Testis (tissue), 5 donors: ENCODE measurements at places on chromosomes 5 and 9. TPM values are rescaled to one million over a fixed set of nuclear protein-coding genes. Genes with fewer than 3 reads are reported as not detected.

SSNA1 gene
- 134 TPM for total RNA-seq

ZNF300 gene
- total RNA-seq = 15.8 TPM

CBY3 gene
- 12.8 TPM for total RNA-seq

OBP2B gene
- 34.0 TPM for total RNA-seq

BAAT gene
- 0.31 TPM for total RNA-seq

LTC4S gene
- 10.3 TPM for total RNA-seq

PCDHB14 gene
- total RNA-seq = 7.9 TPM

RHOBTB3 gene
- total RNA-seq = 190 TPM

SNX24 gene
- 13.1 TPM for total RNA-seq

GDNF gene
- 0.71 TPM for total RNA-seq

GLRA1 gene
- not detected for total RNA-seq

OTP gene
- 0.39 TPM for total RNA-seq

C5orf22 gene
- 14.4 TPM for total RNA-seq

NTRK2 gene
- total RNA-seq = 5.3 TPM

ROPN1L gene
- 199 TPM for total RNA-seq

PCDHB5 gene
- total RNA-seq = 10.5 TPM

CAMK2A gene
- total RNA-seq = 0.24 TPM

IQGAP2 gene
- total RNA-seq = 78.6 TPM

PCA3 gene
- total RNA-seq = 0.39 TPM

WDR31 gene
- total RNA-seq = 10.2 TPM

SHROOM1 gene
- 9.0 TPM for total RNA-seq

KCNT1 gene
- 7.3 TPM for total RNA-seq

EDIL3 gene
- 3.5 TPM for total RNA-seq

GPR150 gene
- 0.87 TPM for total RNA-seq

KIF20A gene
- total RNA-seq = 10.4 TPM

PCDHGA7 gene
- 11.1 TPM for total RNA-seq

KCNN2 gene
- 9.7 TPM for total RNA-seq

TAF11L5 gene
- total RNA-seq = not detected

KLHL3 gene
- 26.2 TPM for total RNA-seq

FOXD4L4 gene
- total RNA-seq = 0.62 TPM

GABRA1 gene
- 0.12 TPM for total RNA-seq

FRMPD1 gene
- 48.0 TPM for total RNA-seq

NMUR2 gene
- 10.7 TPM for total RNA-seq

PCDHGC5 gene
- 4.9 TPM for total RNA-seq

FAM13B gene
- 134 TPM for total RNA-seq

PITX1 gene
- total RNA-seq = 3.0 TPM

DNAH5 gene
- total RNA-seq = 5.9 TPM

UBLCP1 gene
- total RNA-seq = 39.1 TPM

RASGRF2 gene
- total RNA-seq = 11.3 TPM

CATSPER3 gene
- 21.7 TPM for total RNA-seq

ANKRD34B gene
- 0.12 TPM for total RNA-seq

HMGCS1 gene
- 27.2 TPM for total RNA-seq

ALDOB gene
- total RNA-seq = not detected

PDLIM4 gene
- total RNA-seq = 11.8 TPM

IRX2 gene
- total RNA-seq = 9.1 TPM

PTGDS gene
- 5,554 TPM for total RNA-seq

BARHL1 gene
- total RNA-seq = not detected

MAML1 gene
- 60.7 TPM for total RNA-seq

DOCK2 gene
- total RNA-seq = 8.9 TPM

ZNF366 gene
- total RNA-seq = 2.2 TPM

RNF183 gene
- 1.9 TPM for total RNA-seq

PTGES gene
- total RNA-seq = 36.9 TPM

FAM240B gene
- 0.81 TPM for total RNA-seq

PCDHB12 gene
- total RNA-seq = 6.5 TPM

PCDHGA1 gene
- 13.1 TPM for total RNA-seq
